ENCODE measurements at places on chromosomes 13 and 19. TPM values are rescaled to one million over a fixed set of nuclear protein-coding genes. Genes with fewer than 3 reads are reported as not detected.

- H3K36me3 ChIP-seq: no peaks in the 10 kb centered on the region
- no peak overlapping the region for H3K27ac ChIP-seq
- DNase-seq: no peak
- peaks cover 19% of the 10 kb centered on the region for H3K27me3 ChIP-seq
Observed at GRCh38 chr13:43720780-43721397, 65.9 kb downstream of the ENOX1 start.

- H3K27me3 ChIP-seq: no peaks in the 10 kb centered on the region
- no peak for DNase-seq
- H3K27ac ChIP-seq: no peak overlapping the region
- no peak overlapping the region for H3K4me3 ChIP-seq
Observed at GRCh38 chr13:47826471-47826870, 174.6 kb downstream of the SUCLA2 start.

Gene MAP2K7
- 2.9 TPM for polyA plus RNA-seq

Gene SPATA13
- polyA plus RNA-seq: 4.8 TPM

Gene FREM2
- polyA plus RNA-seq: not detected
